HepG2 (cell line): ENCODE measurements at places on chromosomes 2 and 18. TPM values are rescaled to one million over a fixed set of nuclear protein-coding genes. Genes with fewer than 3 reads are reported as not detected.
A peak's percentile ranks its signal among the peaks of the same experiment; 100 is the strongest.

DNA sequence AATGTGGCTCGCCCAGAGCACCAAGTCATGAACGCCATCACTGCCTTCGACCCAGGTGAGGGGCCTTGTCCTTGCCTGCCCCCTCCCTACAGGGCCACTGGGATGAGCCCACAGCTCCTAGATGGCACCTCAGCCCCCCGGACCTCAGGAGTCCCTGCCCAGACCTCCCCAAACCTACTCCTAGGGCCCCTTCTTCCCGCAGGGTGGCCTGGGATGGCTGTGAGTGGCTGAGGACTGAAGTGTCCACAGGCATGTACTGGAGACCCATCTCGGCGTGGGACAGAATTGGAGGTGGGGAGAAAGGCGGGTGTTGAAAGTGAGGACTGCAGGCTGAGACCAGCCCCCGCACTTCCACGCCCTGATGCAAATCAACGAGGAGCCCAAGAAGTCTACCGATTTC is 2.8 kb upstream of the TUBB6 start:
- H3K4me1 ChIP-seq, result peaks cover 48% of the 10 kb centered on the region
- no peak overlapping the region for H3K27ac ChIP-seq
- H3K27me3 ChIP-seq, result peaks cover 7% of the 10 kb centered on the region
- no peaks in the 10 kb centered on the region for H3K36me3 ChIP-seq
- no peak overlapping the region for H3K4me3 ChIP-seq

DNA sequence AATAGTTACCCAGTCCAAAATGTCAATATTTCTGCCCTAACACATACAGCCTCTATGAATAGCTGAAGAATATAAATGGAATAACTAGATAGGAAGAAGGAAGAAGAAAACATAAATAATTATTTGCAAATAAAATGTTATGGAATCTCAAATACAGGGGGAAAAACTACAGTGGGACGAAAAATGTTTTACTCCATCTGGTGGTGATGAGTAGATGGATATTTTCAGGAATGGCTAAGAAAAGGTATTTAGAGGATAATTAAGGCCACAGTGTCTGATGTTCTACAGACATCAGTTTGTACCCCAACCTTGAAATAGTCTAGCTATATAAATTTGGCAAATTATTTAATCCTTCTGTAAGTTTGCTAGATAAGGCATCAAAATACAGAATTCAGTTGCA is 178.1 kb upstream of the FSHR start:
- no peak overlapping the region for H3K27ac ChIP-seq
- no peak overlapping the region for H3K4me3 ChIP-seq
- no peaks in the 10 kb centered on the region for H3K4me1 ChIP-seq
- no peaks in the 10 kb centered on the region for H3K27me3 ChIP-seq
- no peaks in the 10 kb centered on the region for H3K36me3 ChIP-seq
- no peak for DNase-seq

DNA sequence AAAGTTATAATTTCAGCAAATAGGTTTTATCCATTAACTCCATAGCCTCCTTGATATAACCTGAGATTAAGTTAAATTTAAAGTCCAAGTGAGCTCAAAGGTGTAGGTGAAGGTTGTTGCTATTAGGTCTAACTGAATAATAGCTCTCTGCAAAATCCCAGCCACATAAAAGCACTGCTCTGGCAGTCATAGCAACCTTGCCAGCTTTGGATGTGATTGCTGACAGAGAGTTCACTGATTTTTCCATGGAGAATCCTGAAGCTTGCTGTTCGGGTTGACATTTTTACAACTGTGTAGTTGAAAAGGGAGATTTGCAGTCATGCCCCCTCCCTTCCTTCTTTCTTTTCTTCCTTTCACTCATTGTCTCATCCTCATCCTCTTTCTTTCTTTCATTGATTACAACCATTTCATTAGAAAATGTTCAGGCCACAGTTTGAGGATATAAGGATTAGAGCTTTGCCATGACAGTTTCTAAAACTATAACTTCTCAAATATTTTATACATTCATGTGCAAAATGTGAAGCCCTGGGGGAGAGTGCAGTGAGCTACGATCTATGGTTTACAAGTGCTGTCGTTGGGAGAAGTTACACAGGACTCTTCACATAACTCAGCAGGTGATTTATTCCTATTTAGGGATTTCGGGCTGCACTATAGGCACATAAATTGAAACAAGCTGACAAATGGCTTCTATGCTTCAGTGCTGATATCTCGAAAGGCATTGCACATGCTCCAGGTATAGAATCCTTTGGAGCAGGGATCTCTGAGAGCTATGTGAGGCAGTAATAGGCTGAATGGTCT is 193.8 kb downstream of the LRRTM4 start:
- no peaks in the 10 kb centered on the region for H3K27me3 ChIP-seq
- H3K4me1 ChIP-seq, result no peaks in the 10 kb centered on the region

DNA sequence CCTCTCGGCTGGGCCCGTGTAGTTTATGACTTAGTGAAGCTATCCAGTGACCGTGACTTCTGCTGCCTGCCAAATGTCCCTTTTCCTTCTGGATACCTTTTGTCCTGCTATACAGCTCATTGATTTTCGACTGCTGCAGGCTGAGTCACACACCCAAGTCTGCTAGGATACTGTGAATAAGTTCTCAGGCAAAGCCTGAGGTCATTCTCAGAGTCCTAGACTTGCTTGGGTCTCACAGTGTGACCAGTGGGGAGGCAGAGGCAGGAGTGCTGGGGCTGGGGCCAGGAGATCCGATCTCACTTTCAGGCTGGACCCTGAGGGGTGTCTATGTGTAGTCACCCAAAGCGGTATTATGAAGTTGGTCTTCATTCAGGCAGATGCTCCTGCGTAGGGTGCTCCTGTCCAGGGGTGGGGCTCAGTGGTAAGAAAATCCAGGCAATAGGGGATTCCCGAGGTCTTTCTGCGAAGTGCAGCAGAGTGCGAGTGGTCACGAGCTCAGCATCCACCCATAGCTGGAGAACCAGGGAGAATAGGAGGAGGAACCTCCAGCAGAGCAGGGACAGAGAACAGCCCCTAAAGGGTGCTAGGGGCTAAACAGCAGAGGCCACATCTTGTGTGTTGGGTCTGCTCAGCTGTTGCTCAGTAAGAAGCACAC is 268.6 kb upstream of the NCKAP5 start:
- no peaks in the 10 kb centered on the region for H3K36me3 ChIP-seq
- H3K4me3 ChIP-seq, result no peak overlapping the region
- no peaks in the 10 kb centered on the region for H3K4me1 ChIP-seq
- no peak for DNase-seq
- no peaks in the 10 kb centered on the region for H3K27me3 ChIP-seq

- no peaks in the 10 kb centered on the region for H3K36me3 ChIP-seq
- no peak for DNase-seq
- H3K4me1 ChIP-seq, result no peaks in the 10 kb centered on the region
- H3K27ac ChIP-seq, result no peak overlapping the region
- peaks cover 2% of the 10 kb centered on the region; the same call in 1 of the 2 replicates for H3K27me3 ChIP-seq
- H3K4me3 ChIP-seq, result no peak overlapping the region
These were observed 14.5 kb upstream of the CIB4 start for GRCh38 chr2:26655611-26656195.

- no peaks in the 10 kb centered on the region for H3K36me3 ChIP-seq
- peak overlapping the region; percentile 94 for H3K27ac ChIP-seq
- no peak for DNase-seq
- H3K4me1 ChIP-seq, result peaks cover 54% of the 10 kb centered on the region
- no peaks in the 10 kb centered on the region; the same call in 2 of the 3 replicates for H3K27me3 ChIP-seq
These were observed 1.0 kb upstream of the ACTR3 start for GRCh38 chr2:113888641-113889470.

The TMEM17 gene
- total RNA-seq, result 0.22 and 0.28 TPM in 2 replicates

The NCKAP5 gene
- total RNA-seq, result not detected in 2 replicates
